ENCODE measurements at places on chromosomes 7 and 10. TPM values are rescaled to one million over a fixed set of nuclear protein-coding genes. Genes with fewer than 3 reads are reported as not detected.

Gene PRKG1
- 7.4 TPM for total RNA-seq

DNA sequence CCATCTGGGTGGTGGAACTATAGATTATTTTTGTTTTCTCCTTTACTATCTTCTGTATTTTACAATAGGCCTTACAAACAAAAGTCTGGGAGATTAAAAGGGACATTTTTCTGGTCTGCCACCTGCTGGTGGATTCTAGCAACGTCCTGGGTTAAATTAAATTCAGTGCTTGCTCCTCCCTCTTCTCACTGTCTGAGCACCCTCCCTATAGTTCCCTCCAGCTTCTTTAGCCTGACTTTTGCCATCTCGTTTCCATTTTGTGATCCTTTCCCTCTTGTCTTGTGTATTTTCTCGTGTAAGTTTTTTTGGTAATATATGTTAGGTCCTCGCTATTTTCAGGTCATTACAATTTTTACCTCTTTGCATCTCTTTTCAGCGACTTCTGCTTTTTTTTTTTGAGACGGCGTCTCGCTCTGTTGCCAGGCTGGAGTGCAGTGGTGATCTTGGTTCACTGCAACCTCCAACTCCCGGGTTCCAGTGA is 16.1 kb downstream of the ANKRD16 start:
- no peak overlapping the region for H3K4me3 ChIP-seq
- peak; percentile 88 for DNase-seq
- H3K27me3 ChIP-seq, result no peaks in the 10 kb centered on the region
- H3K27ac ChIP-seq, result no peak overlapping the region

GRCh38 chr10:28694530-28694929 is 17.2 kb downstream of the BAMBI start:
- no peak for DNase-seq
- no peaks in the 10 kb centered on the region for H3K4me1 ChIP-seq
- no peak overlapping the region for H3K4me3 ChIP-seq

Gene ACSM6
- 5.1 TPM for total RNA-seq

GRCh38 chr7:26398427-26398755 is 106.7 kb downstream of the SNX10 start:
- H3K27me3 ChIP-seq, result peaks cover 8% of the 10 kb centered on the region
- H3K27ac ChIP-seq, result peak overlapping the region; percentile 82
- DNase-seq, result no peak
- peaks cover 3% of the 10 kb centered on the region for H3K4me1 ChIP-seq

DNA sequence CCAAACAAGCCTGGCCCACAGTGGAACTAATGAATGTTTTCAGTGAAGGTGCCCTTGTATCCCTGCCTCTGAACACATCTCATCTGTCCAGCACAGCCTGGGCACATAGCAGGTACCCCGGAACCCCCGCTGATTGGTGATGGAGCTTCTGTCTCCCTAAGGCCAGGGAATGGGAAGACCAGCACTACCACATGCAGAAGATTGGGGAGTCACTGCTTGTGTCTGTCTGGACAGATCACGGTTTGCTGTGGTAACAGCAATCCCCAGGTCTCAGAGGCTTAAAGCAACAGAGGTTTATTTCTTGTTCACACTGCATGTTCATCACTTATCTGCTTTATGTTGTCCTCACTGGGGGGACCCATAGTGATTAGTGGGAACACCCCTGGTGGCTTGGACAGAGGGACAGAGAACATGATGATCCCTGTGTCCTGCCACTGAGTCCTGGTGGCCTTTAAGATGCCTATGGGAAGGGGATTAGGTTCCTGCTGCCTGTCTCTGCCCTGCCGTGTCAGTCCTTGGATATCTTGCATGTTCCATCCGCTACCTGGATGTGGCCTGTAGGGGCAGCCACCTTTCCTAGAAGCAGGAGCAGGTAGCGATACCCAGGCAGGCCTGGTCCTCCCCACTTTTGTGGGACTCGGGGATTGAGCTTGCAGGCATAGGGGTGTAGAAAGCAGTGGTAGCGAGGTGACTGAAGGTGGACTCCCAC is 3.6 kb downstream of the TSPAN14 start:
- H3K27me3 ChIP-seq, result peaks cover 7% of the 10 kb centered on the region
- no peak overlapping the region for H3K27ac ChIP-seq
- no peaks in the 10 kb centered on the region for H3K36me3 ChIP-seq
- H3K4me3 ChIP-seq, result no peak overlapping the region
- no peak for DNase-seq

GRCh38 chr7:40133561-40134427 is 628 bp downstream of the MPLKIP start:
- peak; percentile 50 for DNase-seq
- no peaks in the 10 kb centered on the region for H3K36me3 ChIP-seq
- peaks cover 19% of the 10 kb centered on the region for H3K27me3 ChIP-seq
- H3K27ac ChIP-seq, result peak overlapping the region; percentile 94
- H3K4me1 ChIP-seq, result no peaks in the 10 kb centered on the region

DNA sequence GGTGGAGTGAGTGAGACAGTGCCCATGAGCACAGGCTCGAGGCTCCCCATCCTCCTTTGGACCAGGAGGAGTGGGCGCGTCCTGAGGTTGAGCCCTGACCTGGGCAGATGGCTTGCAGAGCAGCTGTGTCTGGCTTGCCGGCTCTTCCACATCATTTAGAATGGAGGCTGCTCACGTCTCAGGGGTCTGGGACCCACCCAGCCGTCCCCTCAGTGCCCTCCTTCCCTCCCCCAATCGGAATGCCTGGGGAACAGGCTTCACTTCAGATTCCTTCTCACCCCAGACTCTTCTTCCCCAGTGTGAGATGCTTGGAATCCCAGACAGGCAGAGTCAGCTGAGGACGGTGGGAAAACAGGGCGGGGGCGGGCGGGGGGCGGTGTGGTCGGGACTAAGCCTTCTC is 968.6 kb upstream of the ZNF722 start:
- DNase-seq, result no peak
- H3K27me3 ChIP-seq, result no peaks in the 10 kb centered on the region
- no peak overlapping the region for H3K27ac ChIP-seq
- no peaks in the 10 kb centered on the region for H3K36me3 ChIP-seq
- H3K4me3 ChIP-seq, result no peak overlapping the region

GRCh38 chr7:132977234-132977633 is 104.7 kb downstream of the CHCHD3 start:
- H3K36me3 ChIP-seq, result peaks cover 3% of the 10 kb centered on the region
- H3K27ac ChIP-seq, result no peak overlapping the region
- no peak for DNase-seq

DNA sequence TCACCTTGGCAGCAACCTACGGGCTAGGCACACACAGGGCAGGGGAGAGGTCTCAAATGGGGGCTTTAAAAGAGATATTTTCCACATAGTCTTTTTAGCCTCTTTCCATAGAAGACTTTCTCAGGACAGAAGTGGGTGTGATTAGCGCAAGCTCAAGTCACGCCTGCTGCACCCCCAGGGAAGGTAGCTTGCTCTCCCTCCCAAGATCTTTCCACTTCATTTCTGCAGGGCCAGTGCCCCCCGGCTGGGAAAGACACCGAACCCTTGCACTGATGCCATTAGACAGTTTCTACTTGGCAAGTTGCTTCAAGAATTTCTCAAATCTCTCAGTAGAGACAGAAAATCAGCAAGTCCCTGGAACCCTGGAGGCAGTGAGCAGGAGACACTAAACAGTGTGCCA is 19.4 kb downstream of the CHST15 start:
- no peaks in the 10 kb centered on the region for H3K36me3 ChIP-seq
- no peak overlapping the region for H3K27ac ChIP-seq
- H3K27me3 ChIP-seq, result no peaks in the 10 kb centered on the region
- H3K4me1 ChIP-seq, result peaks cover 59% of the 10 kb centered on the region
- H3K4me3 ChIP-seq, result no peak overlapping the region

GRCh38 chr10:21764466-21765189 is 230.6 kb downstream of the MLLT10 start:
- H3K4me1 ChIP-seq, result peaks cover 6% of the 10 kb centered on the region
- H3K27me3 ChIP-seq, result no peaks in the 10 kb centered on the region
- DNase-seq, result no peak
- H3K27ac ChIP-seq, result no peak overlapping the region
- no peaks in the 10 kb centered on the region for H3K36me3 ChIP-seq

All from thymus (tissue), 14 donors.